HCT116 (cell line): ENCODE measurements at places on chromosomes 11 and 22.

DNA sequence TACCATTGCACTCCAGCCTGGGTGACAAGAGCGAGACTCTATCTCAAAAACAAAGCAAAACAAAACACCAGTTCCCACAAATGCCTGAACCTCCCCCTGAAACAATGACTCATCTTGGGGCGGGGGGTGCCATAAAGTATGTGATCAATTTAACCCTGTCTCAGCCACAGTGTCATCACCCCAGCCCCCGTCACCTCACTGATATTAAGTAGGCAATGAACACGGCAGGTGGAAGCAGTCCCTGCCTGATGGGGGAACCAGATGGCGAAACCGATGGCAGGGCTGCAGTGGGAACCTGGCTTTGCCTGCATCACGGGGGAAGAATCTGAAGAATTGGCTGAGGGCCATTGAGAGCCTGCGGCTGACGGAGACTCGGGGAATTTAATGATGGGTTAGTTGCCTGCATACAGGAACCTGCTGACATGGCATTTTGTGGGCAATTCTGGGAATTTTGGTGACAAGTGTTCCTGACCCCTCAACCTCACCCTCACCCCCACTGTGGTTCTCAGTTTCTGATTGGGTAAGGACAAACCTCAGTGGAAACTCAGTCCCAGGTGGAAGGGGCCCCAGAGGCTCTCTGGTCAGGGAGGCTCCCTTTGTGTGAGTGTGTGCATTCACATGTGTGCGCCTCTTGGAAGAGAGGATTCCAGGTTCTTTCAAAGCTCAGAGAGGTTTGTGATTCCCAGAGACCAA lies 39.1 kb upstream of the SHISAL1 start:
- DNase-seq: no peak

GRCh38 chr22:46533070-46533833 lies 4.2 kb downstream of the CELSR1 start:
- DNase-seq: no peak

- no peak for DNase-seq
Observed at GRCh38 chr11:60942970-60943565, 8.9 kb downstream of the SLC15A3 start.

- no peak for DNase-seq
Observed at GRCh38 chr11:31987118-31988005, 103.5 kb upstream of the RCN1 start.

- no peak for DNase-seq
Observed at GRCh38 chr11:92739041-92739440, 230.4 kb upstream of the MTNR1B start.

DNA sequence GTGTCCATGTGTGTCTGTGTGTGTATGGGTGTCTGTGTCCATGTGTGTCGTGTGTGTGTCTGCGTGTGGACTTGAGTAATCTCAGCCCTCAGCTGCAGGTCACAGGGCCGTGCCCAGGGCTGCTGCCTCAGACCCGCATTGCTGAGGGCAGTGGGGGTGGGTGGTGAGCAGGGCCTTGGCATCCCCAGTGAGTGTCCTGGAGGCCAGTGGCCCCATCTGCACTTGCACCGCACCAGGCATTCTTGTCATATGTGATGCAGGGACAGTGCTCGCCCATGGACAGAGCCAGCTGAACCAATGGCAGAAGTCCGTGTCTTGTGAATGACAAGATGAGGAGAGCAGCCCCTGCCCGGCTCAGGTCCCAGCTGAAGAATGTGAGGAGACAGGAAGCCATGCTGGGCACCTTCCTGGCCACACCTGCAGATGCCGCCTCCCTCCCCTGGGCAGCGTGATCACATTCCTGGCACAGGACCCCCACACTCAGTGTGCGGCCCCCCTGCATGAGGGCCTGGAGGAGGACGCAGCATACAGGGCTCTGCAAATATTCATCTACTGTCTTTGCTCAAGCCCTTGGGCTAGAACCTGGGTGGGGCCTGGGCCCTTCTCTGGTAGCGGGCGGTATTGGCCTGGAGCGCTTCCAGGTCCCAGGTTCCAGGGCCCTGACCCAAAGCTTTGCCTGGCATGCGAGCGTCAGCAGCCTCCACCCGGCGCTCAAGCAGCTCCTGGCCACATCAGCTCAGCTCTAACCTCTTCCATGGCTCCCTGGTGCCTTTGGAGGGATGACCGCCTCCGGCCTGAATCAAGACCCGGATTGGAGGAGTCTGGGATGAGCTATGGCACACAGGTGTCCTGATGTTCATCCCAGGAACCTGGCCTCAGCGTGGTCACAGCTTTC lies 3.9 kb downstream of the ALDH3B2 start:
- DNase-seq: no peak
